ENCODE measurements at places on chromosomes 11 and 22.

- DNase-seq = no peak
Measured at GRCh38 chr11:78699609-78700135, 125.0 kb upstream of the NARS2 start.

GRCh38 chr11:47389577-47390421, 11.5 kb upstream of the SPI1 start:
- no peak for DNase-seq

- no peak for DNase-seq
Measured at GRCh38 chr11:81895258-81895657, 838.4 kb downstream of the FAM181B start.

GRCh38 chr22:28365371-28365770, 314.3 kb downstream of the TTC28 start:
- DNase-seq = no peak

DNA sequence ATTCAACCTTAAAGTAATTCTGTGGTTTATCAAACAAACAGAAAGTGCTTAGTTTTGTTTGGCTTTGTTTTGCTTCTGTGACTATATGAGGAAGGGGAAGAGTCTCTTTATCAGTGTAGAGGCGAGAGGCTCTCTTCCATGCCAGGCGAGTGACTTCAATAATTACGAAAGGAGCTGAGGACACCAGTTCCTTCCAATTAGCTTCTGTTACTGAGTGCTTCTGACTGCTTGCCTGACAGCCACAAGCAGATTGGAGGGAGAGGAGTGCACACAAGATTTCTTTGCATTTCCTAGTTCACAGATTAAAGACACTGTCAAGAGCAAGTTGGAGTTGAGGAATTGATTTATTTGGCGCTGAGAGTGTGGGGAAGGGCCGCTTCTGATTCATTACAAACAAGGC, 1484.5 kb upstream of the TENM4 start:
- DNase-seq = no peak

DNA sequence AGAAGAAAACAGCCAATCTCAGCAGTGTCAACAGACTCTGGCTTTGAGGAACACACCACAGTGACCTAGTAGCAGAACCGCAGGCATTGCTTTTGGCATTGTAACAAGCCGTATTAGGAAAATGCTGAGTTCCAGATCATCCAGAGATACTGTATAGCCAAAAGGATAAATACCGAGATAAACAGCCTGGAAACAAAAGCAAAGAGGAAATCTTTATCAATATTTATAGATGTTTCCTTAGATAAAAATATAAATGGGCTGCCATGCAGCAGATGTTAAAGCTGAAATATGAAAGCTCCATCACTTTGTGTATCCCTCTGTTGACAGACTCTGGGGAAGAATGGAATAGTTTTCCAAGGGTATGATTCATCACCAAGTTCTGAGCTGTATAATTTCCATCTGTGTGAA, 98.9 kb upstream of the TP53AIP1 start:
- no peak for DNase-seq

DNA sequence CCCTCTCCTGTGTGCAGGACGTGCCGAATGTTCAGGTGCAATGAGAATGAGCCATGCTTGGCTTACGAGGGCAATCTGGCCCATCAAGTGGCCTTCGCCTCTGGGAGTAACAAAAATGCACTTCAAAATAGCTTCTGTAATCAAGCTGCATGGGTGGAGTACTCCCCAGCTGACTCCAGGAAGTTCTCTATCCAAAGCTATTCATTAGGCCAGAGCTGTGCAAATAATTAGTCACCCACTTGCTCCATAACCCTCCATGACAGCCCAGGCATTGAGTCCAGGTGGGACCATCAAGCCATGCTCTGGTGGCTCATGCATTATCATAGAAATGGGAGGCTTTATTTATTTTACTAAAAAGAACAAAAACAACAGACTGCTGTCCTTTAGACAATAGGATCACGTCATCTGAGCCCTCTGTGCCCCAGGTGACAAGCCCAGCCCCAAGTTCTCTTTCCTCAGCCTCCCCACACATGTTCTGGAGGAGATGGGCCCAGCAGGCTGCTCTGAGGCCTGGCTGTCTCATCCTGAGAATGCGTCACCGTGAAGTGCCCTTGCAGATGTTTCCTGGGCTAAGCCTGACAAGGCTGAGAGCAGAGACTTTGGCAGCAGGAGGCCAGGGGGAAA, 244.7 kb downstream of the ETS1 start:
- DNase-seq = peak; percentile 38

DNA sequence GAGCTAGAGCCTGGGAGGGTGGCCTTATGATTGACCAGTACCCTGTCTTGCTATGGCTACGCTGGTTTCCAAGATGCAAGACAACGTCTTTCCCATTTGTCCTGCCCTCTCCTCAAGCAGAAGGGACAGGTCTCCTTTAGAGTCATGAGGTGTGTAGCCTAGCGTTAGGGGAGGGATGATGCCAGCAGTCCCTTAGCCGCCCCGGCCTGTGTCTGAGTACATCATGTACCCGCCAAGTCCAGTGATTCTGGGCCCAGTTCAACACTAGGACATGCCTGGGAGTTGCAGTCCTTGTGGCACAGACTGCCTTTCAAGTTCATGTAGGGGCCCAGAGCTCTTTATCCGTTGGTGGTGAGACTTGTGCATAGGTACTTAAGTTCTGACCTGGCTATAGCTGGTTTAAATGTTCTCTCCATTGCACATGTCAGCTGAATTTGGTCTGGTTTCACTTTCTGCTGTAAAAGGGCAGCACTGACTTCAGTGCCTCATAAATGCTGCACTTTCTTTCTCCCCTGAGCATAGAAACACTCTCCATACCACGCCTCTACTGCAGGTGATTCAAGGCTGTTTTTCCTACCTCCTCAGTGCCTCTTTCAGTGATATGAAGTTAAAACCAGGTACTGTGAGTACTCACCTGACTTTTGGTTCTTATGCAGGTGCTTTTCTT, 151.1 kb downstream of the METTL15 start:
- DNase-seq = no peak

GRCh38 chr11:122197066-122197987, 81.3 kb upstream of the BLID start:
- no peak for DNase-seq

DNA sequence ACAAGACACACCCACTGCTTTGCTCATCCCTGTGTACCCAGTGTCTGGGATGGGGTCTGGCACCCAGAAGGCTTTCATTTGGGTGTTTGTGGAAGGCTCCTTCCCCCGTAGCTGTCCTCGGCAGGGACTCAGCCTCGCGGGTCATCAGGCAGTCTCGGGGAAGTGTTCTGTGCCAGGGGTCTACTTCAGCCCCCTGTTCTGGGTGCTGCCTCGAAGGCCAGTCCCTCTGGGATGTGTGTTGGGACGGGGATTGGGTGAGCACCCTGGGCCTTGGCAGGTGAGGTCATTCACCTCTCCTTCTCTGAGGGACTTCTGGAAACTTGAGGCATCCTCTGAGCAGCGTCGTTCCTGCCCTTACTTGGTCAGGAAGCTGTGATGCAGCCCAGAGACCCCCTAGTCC, 65.5 kb downstream of the RPUSD4 start:
- no peak for DNase-seq

DNA sequence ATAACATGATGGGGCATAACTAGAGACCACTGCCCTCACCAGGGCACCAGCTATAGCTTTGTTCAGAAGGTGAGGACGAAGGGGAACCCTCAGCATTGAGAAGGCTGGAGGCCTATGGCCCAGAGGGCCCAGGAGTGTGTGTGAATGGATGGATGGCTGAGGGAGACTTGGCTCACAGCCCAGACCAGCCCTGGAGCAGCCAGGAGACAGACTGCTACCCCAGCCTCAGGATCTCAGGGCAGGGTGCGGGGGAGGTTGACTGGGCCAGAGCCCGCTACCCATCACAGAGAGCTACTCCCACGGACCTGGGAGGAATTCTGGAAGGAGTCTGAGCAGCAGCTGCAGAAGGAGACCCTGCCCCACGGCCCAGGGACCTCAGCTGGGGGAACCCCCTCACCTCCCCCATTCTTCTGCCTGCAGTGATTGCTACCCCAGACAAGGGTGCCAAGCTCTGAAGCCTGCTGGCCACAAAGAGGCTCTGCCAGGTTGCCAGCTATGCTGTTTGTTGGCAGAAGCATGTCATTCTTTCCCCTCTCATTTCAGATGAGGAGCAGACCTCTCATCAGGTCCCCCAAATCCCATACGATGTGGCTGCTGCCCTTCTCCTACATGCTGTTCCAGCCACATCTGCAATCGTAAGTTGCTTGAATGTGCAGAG, 5.4 kb upstream of the CSDC2 start:
- DNase-seq = no peak

DNA sequence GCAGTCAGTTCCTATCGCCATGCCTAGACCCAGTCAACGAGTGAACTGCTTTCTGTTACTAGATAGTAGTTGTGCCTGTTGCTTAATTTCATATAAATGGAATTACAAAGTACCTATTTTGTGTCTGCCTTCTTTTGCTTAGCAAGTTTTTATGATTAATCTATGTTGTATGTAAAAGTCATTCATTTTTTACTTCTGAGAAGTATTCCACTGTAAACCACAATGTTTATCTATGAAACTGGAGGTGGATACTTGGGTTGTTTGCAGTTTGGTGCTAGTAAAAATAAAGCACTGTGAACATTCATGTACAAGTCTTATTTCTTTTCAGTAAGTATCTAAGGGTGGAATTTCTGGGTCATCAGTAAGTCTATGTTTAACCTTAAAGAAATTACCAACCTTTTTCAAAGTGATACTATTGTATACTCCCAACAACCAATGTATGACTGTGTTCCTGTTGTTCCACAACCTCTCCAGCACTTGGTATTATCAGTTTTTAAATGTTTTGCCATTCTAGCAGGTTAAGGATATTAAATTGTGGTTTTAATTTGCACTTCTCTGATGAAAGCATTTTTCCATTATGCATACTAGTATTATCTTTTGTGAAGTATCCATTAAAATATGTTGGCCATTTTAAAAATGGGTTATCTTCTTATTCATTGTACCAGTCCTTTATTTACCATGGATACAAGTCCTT, 68.2 kb downstream of the DNAJC24 start:
- DNase-seq = no peak

DNA sequence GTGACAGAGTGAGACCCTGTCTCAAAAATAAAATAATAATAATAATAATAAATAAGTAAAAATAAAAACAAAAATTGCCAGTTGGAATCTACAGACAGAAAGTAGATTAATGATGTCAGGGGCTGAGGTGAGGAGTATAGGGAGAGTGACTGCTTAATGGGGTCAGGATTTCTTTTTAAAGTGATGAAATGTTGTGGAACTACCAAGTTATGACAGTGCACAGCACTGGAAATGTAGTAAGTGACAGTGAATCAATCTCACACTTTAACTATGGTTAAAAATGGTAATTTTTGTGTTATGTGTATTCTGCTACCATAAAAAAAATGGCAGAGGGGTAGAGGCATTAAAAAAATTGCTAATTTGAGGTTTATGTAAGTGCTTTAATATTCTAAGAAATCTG, 87.2 kb downstream of the ATG16L2 start:
- DNase-seq = no peak

DNA sequence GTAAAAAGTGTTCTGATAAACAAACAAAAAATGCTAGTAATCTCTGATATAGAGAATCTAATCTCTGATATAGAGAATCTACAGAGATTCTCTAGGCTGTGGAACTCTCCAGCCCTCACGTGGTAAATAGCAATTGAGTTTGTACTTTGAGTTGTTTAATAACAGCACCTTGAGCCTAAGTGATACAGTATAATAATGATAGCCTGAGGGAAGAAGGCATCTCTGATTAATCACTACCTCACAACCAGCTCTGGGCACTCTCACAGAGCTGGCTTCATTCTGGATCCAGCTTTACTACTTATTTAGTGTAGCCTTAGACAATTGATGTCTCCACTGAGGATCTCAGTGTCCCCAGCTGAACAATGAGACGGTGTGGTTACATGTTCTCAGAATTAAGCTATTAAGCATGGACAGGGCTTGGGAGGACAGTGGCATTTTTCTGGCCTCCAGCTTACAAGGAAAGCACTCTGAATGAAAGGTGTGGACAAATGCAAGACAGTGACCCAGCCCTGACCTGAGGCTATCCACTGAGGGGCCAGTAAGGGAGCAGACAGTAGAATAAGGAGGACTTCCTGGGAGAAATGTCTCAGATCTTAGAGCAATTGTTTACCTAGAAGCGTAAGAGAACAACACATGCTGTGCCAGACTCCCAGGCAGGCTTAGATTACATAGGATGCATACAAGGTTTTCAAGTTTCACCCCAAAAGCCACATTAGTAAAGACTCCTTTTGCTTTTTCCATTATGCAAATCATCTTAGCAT, 88.7 kb upstream of the DRD2 start:
- no peak for DNase-seq

GRCh38 chr22:31367426-31367825, 21.3 kb upstream of the PATZ1 start:
- no peak for DNase-seq

- DNase-seq = no peak
Measured at GRCh38 chr11:19803506-19803998, 90.9 kb downstream of the NAV2 start.

GRCh38 chr11:5046226-5046625, at the start of gene OR52J3:
Gene OR52J3, plus strand, starts transcription at chr11:5046526. Its CDS starts 0 bp downstream, at chr11:5046526.
- no peak for DNase-seq

DNA sequence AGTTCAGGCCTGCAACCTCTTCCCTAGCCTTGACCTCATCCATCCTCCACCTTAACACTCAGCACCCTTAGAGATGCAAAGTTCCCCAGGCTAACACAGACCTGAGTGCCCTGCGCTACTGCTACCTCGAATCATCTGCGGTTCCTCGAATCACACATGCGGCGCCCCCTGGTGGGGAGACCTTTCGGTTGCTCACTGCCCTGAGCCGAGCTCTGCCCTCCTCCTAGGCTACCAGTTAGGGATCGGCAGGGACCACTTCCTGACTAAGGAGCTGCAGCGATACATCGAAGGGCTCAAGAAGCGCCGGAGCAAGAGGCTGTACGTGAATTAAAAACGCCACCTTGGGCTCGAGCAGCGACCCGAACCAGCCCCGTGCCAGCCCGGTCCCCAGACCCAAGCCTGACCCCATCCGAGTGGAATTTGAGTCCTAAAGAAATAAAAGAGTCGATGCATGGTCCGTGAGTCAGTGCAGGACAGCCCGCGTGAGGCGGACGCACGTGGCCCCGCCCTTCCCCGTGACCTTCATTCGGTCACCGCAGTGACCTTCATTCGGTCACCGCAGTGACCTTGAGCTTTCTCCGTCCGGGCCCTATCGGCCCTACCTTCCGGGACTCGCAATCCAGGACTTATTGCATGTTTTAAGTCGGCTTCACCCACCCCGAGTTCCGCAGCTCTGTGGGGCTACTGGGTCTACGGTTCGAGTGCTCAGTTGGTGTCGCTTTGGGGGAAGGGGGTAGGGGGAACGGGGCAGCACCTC, 830 bp upstream of the ESRRA start:
- peak; percentile 96 for DNase-seq

DNA sequence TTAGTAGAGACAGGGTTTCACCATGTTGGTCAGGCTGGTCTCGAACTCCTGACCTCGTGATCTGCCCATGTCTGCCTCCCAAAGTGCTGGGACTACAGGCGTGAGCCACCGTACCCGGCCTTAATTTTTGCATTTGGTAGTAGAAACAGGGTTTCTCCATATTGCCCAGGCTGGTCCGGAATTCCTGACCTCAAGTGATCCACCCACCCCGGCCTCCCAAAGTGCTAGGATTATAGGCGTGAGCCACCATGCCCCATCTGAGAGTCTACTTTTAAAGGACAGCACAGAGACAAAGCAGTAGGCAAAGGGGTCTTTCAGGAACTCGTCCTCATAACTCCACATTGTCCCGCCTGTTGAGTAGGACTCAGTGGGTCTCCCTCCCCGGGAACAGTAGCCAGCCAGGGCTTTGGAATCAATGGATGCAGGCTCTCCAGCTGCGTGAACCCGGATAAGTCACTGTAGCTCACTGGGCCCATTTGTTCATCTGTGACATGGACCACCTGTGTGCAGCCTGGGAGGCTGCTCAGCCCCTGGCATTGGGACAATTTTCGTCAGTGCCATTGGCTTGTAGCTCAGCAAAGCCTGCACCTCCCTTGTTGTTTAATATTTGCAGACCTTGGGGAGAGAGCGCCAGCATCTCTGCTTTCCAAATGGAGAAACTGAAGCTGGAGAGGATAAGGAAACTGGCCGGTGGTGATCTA, 86.1 kb downstream of the ARHGAP8 start:
- DNase-seq = no peak
